ENCODE measurements at places on chromosomes 12 and 14.

DNA sequence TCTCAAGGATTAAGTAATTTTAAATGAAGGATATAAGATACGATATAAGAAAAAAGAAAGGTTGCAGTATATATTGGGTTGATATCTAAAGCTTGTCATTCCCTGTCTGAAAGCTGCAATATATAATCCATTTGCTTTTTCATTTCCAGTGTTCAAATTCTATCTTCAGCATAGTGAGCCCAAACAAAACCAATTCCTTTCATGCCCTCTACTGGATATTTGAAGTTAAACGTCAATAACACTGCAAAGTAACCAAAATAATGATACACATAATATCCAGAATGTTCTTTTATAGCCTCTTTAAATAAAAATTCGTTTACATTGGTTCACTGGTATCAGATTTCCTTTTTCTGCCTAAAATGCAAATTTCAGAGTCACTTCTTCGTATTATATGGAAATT is 64.5 kb upstream of the DAAM1 start:
- DNase-seq: no peak

DNA sequence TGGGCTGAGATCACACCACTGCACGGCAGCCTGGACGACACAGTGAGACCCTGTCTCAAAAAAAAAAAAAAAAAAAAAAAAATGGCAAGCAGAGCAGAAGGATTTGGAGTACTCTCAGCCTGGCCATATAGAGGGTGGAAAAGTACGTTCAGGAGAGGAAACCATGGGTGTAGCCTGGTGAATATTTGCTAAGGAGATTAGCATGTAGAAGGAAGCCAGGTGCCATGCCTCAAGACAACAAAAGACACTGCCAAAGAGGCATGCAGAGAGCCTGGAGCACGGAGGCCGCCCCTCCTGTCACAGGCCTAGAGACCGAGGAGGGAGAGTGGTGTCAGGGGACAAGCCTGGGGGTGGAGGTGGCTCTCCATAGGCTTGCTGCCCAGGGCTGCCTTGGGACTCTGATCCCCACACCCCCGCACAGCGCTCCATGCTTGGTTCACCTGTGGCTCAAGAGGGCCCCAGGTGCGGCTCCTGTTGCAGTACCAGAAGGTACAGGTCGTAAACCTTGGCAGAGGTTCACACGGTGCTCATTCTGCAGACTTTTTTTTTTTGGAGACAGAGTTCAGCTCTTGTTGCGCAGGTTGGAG is 27.9 kb upstream of the DEGS2 start:
- no peak for DNase-seq

GRCh38 chr12:111426344-111427185 is 20.8 kb downstream of the SH2B3 start:
- peak; percentile 63 for DNase-seq

GRCh38 chr14:49451938-49452337 is 134.2 kb downstream of the RPS29 start:
- no peak for DNase-seq

DNA sequence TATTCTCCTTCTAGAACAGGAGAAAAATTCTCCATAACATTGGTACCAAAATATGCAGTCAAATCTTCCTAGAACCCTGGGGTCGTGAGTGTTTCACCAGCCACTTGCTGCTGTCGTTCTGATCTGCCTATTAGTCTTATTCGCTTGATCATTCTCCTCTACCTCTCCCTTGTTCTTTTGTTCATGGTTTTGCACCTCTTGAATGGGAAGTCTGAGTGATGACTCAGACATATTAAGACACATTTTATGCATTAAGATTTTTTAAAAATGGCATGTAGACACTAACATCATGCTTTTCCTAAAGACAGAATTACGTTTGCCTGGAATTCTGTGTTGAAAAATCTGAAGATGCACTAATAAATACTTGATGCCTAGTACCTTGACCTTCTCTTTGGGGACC is 159.2 kb upstream of the LRIG3 start:
- DNase-seq: no peak

DNA sequence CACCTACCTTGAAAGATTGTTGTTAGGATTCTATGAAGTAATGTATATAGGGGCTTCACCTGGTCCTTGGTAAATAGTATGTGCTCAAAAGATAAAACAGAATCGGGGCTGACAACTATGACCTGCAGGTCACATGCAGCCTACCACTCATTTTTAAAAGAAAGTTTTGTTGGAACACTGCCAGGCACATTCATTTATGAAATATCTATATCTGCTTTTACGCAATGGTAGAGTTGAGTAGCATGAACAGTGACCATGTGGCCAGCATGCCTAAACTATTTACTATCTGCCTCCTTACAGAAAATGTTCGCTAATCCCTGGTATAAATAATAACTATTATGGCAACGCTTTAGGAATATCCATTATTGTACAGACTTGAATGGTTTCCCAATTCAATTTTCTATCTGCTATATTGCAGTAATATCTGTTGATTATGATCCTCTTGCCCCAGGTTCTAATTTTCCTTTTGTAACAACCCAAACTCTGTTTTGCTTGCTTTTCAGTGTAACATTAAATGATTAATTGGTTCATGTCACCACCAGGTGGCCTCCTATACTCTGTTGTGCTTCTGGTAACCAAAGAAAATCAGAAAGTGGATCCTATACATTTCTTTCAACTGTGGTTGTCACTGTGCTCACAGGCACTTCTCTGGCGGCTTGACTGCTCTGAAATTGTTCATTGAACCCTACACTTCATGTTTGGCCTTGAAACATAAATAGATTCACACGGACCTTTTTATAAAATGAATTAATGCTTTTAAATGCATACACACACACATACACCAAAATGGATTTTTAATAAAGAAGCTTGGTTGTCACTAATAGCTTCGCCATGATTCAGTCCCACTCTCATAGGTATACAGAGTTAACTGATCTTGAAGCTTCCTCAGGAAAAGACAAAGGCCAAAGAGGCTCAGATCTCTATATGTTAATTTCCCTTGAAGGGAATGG is 227.7 kb upstream of the NPAS3 start:
- DNase-seq: peak; percentile 32

GRCh38 chr12:121582583-121583333 is 1.9 kb upstream of the KDM2B start:
- no peak for DNase-seq

DNA sequence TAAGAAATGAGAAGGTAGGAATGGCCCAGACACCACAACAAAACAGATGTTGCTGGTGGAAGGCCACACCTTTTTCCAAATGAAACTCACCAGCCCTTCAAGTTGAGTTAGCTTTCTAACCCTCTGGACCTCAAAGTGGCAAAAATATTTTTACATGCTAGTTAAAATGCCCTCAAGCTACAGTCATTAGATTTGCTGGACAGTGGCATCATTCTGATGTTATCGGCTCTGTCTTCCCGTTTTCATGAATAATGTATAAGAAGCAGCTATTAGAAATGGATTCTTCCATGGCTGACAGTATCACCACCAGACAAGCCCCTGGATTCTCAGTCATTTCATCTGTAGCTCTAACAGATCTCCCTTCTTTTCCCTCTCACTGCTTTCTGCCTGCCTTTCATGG is 37.1 kb upstream of the PLXNC1 start:
- DNase-seq: no peak

GRCh38 chr14:95261616-95262510 is 57.8 kb downstream of the CLMN start:
- DNase-seq: no peak

DNA sequence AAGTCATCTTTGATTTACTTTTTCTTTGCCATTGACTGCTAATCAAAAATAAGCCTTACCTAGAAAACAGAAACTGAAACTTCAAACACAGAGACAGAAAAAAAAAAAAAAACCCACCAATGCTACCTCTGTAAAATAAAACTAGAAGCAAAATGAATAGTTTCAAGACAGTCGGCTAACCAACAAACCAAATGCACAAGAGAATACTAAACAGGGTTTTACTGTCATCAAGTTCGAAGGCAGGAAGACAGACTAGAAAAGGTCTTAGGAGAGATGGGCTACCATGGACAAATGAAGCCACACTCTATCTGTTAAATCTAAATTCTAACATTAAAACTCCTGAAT is 59.5 kb downstream of the SEL1L start:
- no peak for DNase-seq

All from activated naive CD4-positive, alpha-beta T cell treated with anti-CD3 and anti-CD28 coated beads for 36 hours (primary cell).